CD14-positive monocyte (primary cell): ENCODE measurements at places on chromosomes 1 and 21.

DNA sequence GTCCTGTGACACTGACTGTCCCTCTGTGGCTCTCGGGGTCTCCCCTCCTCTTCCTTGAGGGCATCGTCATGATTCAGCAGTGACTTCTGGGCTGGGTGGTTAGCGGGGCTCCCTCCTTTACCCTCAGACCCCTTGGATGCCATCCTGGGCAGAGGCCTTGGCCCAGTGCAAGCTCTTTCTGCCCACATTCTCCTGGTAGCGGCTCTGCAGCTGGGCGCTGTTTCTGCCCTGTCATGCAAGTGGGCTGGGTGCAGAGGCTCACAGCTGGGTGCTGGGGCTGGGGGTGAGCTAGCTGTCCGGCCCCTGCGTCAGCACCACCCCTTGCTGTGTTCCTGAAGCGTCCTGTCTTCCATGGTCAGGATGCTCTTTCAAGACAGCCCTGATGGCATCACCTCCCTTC, 158.5 kb downstream of the PCBP3 start:
- no peak overlapping the region for H3K27ac ChIP-seq
- H3K4me1 ChIP-seq: no peaks in the 10 kb centered on the region
- no peak overlapping the region for H3K4me3 ChIP-seq

DNA sequence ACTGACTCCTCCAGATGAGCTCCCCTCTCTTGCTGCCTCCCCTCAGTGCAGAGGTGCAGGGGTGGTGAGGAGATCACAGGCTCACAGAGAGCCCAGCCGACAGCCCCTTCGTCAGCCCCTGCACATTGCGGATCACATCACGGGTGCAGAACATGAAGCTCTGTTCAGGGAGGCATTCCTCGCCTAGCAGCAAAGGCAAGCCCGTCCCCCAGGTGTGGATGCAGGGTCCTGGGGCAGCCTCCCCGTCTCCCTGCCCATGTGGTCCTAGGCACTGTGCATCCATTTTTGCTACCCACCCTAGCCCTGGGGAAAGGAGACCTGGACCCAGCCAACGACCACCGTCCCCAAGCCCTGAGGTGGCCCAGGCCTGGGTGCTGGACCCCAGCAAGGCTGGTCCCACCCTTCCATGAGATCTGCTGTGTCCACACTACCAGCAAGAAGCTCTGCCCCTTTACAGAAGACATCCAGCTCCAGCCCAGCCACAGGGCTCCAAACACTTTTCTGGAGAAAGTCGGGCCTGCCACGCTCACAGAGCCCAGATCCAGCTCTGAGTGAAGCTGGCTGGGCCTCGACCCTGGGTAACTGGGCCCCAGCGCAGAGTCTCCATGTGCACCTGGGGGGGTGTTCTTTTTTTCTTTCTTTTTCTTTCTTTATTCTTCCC, 248.7 kb downstream of the NPHP4 start:
- no peaks in the 10 kb centered on the region for H3K27me3 ChIP-seq
- H3K4me3 ChIP-seq: no peak overlapping the region
- no peak overlapping the region for H3K27ac ChIP-seq
- no peaks in the 10 kb centered on the region for H3K36me3 ChIP-seq

DNA sequence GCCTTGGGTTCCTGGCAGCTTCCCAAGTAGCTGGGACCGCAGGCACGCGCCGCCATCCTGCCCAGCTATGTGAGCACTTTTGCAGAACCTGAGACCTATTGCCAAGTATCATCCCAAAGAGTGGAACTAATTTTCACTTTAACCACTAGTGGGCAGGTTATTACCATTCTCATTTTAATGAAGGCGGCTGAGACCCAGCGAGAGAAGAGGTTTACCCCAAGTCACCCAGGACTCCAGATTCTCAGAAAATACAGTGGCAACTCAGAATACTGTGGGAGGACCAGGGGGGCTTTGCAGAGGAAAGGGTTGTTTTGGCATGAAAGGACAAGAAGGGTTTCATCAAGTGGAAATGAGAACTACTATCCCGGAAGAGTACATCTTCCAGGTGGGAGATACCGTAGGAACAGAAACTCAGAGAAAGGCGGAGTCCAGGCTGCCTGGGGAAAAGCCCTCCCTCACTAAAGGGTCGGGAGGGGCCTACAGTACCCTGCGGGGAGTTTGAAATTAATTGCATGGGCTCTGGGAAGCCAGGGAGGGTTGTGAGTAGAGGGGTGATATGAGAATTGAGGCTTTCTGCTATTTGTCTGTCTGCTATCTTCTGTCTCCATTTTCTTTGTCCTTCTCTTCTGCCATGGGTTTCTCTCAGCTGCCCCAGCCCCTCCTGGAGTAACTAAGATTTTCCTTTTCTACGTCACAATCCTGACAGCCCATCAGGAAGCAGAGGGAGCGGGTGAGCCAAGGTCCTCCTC, 7.2 kb upstream of the SEMA4A start:
- peak overlapping the region; percentile 94 for H3K27ac ChIP-seq
- no peaks in the 10 kb centered on the region for H3K27me3 ChIP-seq
- peaks cover 56% of the 10 kb centered on the region for H3K4me1 ChIP-seq
- peak overlapping the region; percentile 59 for H3K4me3 ChIP-seq
- DNase-seq: peak; percentile 87

DNA sequence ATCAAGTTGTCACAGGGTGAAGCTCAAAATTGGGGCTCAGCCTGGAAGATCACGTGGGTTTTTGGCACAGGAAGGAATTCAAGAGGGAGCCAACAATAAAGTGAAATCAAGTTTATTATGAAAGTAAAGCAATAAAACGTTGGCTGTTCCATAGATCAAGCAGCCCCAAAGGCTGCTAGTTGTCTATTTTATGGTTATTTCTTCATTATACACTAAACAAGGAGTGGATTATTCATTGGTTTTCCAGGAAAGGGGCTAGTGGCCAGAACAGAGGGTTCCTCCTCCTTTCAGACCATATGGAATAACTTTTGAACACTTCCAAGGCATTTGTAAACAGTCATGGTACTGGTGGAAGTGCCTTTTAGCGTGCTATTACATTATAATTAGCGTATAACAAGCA, 723.5 kb upstream of the ADAMTS5 start:
- H3K4me1 ChIP-seq: no peaks in the 10 kb centered on the region
- no peak overlapping the region for H3K4me3 ChIP-seq
- H3K36me3 ChIP-seq: no peaks in the 10 kb centered on the region

DNA sequence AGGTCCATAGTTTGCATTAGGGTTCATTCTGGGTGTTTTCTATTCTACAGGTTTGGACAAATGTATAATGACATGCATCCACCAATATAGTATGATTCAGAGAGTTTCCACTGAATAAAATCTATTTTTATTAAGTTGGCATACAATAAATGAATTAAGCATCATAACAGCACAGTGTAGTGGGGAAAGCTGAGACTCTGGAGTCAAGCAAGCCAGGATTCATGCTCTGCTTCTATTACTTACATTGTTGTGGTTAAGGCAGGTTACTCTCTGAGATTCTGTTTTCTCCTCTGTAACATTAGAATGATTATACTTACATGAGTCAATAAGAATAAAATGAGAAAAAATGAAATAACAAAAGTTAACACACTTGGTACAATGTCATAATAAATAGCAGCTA, 131.3 kb downstream of the SLC30A10 start:
- no peaks in the 10 kb centered on the region for H3K36me3 ChIP-seq
- no peaks in the 10 kb centered on the region for H3K27me3 ChIP-seq
- no peak overlapping the region for H3K4me3 ChIP-seq
- H3K4me1 ChIP-seq: no peaks in the 10 kb centered on the region

GRCh38 chr21:19776076-19776475, 1222.1 kb upstream of the NCAM2 start:
- DNase-seq: no peak
- no peaks in the 10 kb centered on the region for H3K4me1 ChIP-seq
- no peaks in the 10 kb centered on the region for H3K36me3 ChIP-seq
- no peaks in the 10 kb centered on the region for H3K27me3 ChIP-seq
- no peak overlapping the region for H3K27ac ChIP-seq

GRCh38 chr1:54894271-54894670, 7.3 kb upstream of the DHCR24 start:
- no peak overlapping the region for H3K4me3 ChIP-seq
- H3K27ac ChIP-seq: no peak overlapping the region
- no peaks in the 10 kb centered on the region for H3K36me3 ChIP-seq

DNA sequence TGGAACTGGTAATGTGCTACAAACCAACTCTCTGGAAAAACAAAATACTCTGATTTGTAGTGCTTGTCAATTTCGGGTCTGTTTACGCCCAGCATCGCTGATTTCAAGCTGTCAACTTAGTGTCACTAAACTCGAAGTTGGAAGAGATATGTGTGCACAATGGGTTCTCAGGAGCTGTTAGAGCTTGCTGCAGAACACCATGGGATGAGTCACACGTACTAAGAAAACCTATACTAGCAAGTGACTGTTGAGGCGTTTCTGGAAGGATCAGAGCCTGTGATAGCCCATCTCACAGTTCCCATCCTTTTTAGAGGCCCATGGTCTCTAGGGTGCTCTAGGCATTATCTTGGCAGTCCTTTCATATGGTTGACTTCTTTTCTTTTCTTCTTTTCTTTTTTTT, 14.3 kb downstream of the GMEB1 start:
- H3K4me3 ChIP-seq: no peak overlapping the region
- no peaks in the 10 kb centered on the region for H3K27me3 ChIP-seq
- no peak for DNase-seq
- no peak overlapping the region for H3K27ac ChIP-seq
- no peaks in the 10 kb centered on the region for H3K4me1 ChIP-seq
- H3K36me3 ChIP-seq: peaks cover 80% of the 10 kb centered on the region

DNA sequence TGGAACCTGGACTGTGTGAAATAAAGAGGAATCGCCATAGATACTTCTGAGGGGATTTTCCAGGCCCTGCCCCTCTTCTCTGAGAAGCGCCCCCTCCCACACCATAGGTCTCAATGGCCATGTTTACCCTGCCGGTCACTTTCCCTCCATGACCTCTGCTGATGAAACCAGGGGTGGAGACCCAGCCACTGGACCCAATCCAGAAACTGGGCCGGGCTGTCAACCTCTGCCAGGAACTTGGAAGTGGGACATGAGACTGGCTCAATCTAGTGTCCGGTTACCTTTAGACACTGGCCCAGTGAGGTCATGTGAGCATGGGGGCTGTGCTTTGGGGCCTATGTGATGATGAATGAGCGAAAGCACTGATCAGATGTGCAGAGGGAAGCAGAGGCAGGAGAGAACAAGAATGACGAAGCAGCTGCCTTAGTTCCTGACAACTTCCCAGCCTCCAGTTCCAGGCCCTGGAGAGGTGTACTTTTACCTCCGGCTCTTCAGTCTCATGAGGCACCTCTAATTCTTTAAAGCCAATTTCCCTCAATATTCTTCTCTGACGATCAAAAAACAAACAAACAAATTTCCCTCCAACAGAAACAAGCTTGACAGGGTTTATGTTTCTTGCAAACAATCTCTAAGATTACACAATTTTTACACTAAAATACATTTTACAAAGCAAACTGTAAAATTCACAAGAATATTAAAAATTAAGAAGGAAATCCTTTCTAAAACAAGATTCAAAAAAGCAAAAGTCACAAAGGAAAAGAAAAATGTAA, 4.9 kb downstream of the ASAP3 start:
- no peak for DNase-seq
- peaks cover 36% of the 10 kb centered on the region for H3K27me3 ChIP-seq
- H3K27ac ChIP-seq: no peak overlapping the region

DNA sequence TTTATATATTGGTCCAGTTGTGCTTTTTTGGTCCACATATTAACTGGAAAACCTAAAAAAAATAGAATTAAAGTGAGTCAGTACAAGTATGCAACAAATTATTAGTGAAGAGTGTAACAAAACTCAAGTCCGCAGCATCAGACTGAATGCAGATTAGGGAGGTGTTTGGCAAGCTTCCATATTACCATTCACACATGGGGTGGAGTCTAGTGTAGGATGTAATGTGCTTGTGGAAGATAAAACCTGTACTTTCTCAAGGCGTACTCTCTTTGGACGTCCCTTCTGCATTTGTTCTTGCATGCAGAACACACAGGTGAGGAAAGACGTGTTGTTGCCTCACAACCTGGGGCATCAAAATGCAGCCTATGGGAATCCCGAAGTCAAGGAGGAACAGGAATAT, 668.7 kb downstream of the MRPL39 start:
- DNase-seq: no peak
- no peaks in the 10 kb centered on the region for H3K4me1 ChIP-seq
- no peak overlapping the region for H3K4me3 ChIP-seq
- no peak overlapping the region for H3K27ac ChIP-seq
- H3K36me3 ChIP-seq: no peaks in the 10 kb centered on the region

- no peak for DNase-seq
- no peaks in the 10 kb centered on the region for H3K27me3 ChIP-seq
- peaks cover 20% of the 10 kb centered on the region for H3K4me1 ChIP-seq
Measured at GRCh38 chr1:241614144-241614543, 26.0 kb downstream of the CHML start.

DNA sequence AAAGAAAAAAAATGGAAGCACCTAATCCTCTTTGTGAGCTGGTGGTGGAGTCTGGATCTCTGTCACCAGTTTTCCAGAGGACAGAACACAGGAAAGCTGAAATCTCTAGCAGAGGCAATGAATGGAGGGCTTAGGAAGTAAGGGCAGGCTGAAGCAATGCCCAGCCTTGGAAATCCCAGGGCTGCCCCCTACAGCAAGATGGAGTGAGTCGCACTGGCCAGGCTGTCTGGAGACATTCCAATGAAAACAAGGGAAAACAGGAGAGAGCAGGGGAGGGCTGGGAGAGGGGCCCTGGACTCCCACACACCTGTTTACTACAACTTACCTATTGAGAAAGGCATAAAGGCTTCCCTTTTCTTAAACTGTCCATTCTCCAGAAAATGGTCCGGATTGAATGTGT, 25.9 kb downstream of the CYP2J2 start:
- H3K36me3 ChIP-seq: no peaks in the 10 kb centered on the region
- H3K27me3 ChIP-seq: no peaks in the 10 kb centered on the region

GRCh38 chr1:153513666-153514065, 22.1 kb downstream of the S100A6 start:
- no peaks in the 10 kb centered on the region for H3K36me3 ChIP-seq
- no peaks in the 10 kb centered on the region for H3K27me3 ChIP-seq

GRCh38 chr1:166170075-166170474, 3.3 kb upstream of the FAM78B start:
- peaks cover 35% of the 10 kb centered on the region for H3K27me3 ChIP-seq
- H3K27ac ChIP-seq: no peak overlapping the region
- DNase-seq: no peak
- H3K4me1 ChIP-seq: no peaks in the 10 kb centered on the region
- no peak overlapping the region for H3K4me3 ChIP-seq

GRCh38 chr1:32797456-32797855, 19.7 kb downstream of the YARS1 start:
- H3K4me3 ChIP-seq: no peak overlapping the region
- no peak overlapping the region for H3K27ac ChIP-seq
- no peak for DNase-seq
- no peaks in the 10 kb centered on the region for H3K27me3 ChIP-seq
- H3K36me3 ChIP-seq: peaks cover 82% of the 10 kb centered on the region

- H3K27ac ChIP-seq: peak overlapping the region; percentile 90
- no peaks in the 10 kb centered on the region for H3K36me3 ChIP-seq
- peaks cover 21% of the 10 kb centered on the region for H3K4me1 ChIP-seq
- H3K27me3 ChIP-seq: no peaks in the 10 kb centered on the region
- DNase-seq: no peak
Measured at GRCh38 chr21:42973309-42973990, 912 bp upstream of the PKNOX1 start.

- H3K27me3 ChIP-seq: no peaks in the 10 kb centered on the region
- H3K27ac ChIP-seq: no peak overlapping the region
- no peak for DNase-seq
- peaks cover 32% of the 10 kb centered on the region for H3K36me3 ChIP-seq
Measured at GRCh38 chr1:179066471-179066870, 15.4 kb upstream of the TOR3A start.
